ENCODE measurements at places on chromosomes 2 and 18.

GRCh38 chr2:71608034-71608433 is 154.7 kb downstream of the DYSF start:
- DNase-seq: no peak

GRCh38 chr18:26562568-26562967 is 14.2 kb upstream of the KCTD1 start:
- DNase-seq: no peak

GRCh38 chr2:107772353-107772752 is 54.3 kb upstream of the RGPD4 start:
- DNase-seq: no peak

DNA sequence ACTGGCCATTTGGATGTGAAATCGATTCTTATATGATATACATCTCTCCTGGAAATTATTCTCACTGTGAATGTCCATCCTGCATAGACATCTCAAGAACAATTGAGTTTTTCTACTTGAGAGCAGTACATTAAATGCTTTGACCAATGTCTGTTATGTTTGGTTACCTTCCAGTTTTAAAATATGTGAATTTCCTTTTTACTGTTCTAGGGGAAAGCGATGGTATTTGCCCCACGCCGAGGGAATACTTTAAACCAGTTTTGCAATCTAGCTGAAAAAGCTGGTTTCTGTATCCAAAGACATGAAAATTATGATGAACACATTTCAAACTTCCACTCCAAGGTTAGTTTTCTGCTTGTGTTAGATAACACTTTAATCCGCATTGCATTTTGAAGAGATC is 175.3 kb upstream of the SIX3 start:
- no peak for DNase-seq

DNA sequence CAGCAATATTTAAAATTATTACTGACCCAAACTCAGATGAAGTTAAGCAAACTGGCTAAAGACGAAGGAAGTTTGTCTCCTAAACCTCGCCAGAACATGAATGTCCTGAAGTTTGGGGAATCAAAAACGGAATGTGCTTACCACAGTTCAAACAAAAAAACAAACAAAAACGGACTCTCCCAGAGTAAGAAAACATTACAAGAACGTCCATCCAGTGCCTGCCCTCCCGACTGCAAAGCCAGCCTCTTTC is 1.1 kb downstream of the KANSL1L start:
- no peak for DNase-seq

GRCh38 chr18:478681-479080 is 21.8 kb downstream of the COLEC12 start:
- DNase-seq: no peak

DNA sequence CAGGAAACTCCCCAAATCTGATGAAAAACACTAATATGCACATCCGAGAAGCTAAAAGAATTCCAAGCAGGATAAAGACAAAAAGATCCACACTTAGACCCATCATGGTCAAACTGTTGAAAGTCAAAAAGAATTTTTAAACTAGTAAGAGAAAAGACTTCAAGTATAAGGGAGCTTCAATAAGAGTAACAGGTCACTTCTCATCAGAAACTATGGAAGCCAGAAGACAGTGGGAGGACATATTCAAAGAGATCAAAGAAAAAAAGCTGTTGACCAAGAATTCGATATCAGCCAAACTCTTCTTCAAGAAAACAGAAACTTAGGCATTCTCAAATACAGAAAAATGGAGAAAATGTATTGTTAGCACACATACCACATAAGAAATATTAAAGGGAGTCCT is 50.4 kb downstream of the ZC3H8 start:
- DNase-seq: no peak

GRCh38 chr2:159882130-159882745 is 84.2 kb upstream of the CD302 start:
- DNase-seq: no peak

GRCh38 chr2:172168917-172169346 is 66.2 kb upstream of the DLX2 start:
- no peak for DNase-seq

DNA sequence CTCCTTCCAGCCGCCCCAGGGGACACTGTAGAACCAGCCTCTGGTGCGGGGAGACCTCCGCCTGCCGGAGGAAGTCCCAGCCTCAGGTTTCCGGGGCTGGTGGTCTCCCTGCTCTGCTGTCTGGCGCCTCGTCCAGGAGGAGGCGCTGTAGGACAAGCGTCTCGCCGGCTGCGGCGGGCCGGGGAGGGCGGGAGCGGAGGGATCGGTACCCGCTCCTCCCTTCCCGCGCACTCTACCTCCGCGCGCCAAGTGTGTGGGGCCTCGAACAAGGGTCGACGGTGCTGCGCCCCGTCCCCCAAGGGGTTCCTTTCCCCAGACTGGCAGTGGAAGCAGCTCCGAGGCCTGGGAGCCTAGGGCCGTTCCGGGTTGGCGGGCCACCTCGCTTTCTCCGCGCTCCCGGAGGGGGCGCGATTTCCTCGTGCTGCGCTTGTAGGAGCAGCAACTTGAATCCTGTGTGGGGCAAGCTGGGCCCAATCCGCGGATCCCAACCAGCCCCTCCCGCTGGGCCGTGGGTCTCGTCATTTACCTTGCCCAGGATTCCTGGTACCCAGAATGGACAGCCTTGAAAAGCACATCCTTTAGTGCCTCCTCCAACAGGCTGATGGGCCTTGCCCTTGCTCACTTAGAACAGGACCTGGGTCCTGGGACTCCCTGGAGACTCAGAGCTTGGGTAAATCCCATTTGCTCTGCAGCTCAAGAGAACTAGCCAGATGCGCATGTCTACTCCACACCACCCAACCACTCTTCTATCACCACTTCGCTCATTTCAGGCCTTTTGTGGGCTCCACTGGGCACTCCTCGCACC is 10.6 kb upstream of the HOXD4 start:
- peak; percentile 82 for DNase-seq

GRCh38 chr2:96145848-96146152 is 560 bp upstream of the DUSP2 start:
- DNase-seq: no peak

- DNase-seq: no peak
These were observed 311.8 kb downstream of the FBXO15 start for GRCh38 chr18:73835656-73836364.

- no peak for DNase-seq
These were observed 38.6 kb downstream of the STON1 start for GRCh38 chr2:48568547-48568946.

- DNase-seq: no peak
These were observed 654 bp downstream of the COMMD1 start for GRCh38 chr2:61906186-61906470.

- DNase-seq: peak; percentile 24
These were observed 823 bp downstream of the PARD3B start for GRCh38 chr2:204545861-204546735.

DNA sequence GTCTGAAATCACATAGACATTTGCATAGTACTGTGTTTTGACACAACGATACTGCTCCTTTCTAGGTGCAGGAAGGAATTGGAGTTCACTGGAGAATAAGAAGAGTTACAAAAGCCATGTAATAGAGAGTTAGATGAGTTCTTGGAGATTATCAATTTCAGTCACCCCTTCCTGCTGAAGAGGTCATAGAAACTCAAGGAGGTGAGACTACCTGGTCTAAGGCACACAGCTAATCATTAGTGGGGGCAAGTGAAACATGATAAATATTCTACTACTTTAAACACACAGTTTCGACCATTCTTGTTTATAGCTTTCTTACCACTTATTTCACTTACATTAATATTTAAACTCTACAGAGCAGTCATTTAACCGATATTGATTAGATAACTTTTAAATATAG is 286.9 kb upstream of the NXPH2 start:
- no peak for DNase-seq

DNA sequence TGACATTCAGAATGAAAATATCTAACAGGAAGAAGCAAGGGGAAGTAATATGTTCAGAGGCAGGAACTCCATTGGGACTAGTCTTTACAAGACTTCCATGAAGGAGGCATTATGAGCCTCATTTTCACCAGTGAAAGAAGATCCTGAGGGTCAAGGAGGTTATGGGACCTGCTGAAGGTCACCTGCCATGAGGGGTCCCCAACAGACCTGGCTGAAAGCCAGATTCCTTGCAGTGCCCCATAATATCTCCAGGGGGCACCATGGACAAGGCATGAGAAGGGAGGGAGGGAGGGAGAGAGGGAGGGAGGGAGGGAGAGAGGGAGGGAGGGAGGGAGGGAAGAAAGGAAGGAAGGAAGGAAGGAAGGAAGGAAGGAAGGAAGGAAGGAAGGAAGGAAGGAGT is 27.9 kb downstream of the XDH start:
- DNase-seq: no peak

DNA sequence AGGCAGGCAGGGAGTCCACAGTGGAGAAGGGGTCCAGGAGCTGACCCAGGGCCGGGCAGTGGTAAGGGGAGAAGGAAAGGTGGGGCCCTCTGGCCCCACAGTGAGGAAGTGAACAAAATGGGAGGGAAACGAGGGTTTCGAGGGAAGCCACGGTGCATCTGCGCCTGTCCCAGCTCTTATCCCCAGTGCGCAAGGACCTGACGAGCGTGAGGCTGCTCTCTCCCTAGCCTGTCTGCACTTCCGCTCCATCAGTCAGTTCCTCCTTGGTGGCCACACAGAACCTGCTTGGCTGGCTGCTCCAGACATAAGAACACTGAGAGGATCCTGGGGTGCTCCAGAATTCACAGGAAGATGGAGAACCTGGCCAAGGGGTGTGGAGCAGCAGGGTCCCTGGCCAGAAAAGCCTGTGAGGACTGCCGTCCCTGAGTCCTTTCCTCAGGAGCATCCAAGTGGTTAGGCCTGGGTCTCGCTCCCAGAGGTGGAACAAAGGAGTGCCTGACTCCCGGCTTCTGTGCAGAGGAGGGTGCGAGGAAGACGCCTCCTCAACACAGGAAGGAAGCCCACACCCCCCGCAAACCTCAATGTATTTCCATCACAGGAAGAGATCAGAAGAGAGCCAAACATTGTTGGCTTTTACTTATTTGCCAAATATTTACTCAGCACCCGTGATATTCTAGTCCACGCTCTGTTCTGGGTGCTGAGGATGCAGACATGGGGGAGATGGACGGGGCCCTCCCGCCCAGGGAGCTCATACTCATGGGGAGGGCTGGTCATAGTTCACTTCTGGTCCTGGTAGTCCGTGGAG is 43.7 kb upstream of the SEMA4C start:
- peak; percentile 60 for DNase-seq

GRCh38 chr18:61992923-61993322 is 100.1 kb upstream of the RNF152 start:
- DNase-seq: no peak

DNA sequence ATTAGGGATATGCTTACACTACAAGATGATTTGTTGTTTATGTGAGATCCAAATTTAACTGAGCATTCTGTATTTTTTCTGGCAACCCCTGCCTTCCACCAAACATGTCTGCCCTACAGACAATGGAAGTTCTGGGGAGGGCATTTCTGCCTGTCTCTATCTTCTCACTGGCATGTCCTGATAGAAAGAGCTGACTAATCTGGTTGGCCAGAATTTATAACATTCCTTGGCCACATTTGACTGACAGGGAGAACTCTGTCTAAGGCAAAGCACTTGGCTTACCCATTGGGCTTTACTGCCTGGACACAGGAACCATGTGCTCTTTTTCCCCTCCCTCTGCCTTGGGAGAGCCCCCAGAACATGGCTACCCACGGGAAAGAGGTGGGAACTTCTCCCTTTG is 70.6 kb upstream of the TMEM178A start:
- DNase-seq: no peak

DNA sequence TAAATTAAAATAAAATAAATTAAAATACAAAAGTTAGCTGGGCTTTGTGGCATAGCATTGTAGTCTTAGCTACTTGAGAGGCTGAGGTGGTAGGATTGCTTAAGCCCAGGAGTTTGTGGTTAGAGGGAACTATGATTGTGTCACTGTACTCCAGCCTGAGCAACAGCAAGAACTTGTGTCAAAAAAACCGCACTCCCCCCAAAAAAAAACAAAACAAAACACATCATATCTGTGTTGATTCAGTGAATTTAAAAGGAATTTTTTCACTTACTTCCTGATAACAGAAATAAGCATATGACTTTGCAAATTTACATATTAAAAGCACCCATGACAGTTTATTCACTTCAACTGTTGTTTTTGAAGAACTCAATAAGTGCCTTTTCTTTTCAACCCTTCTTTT is 68.1 kb upstream of the PELI1 start:
- DNase-seq: no peak

- no peak for DNase-seq
These were observed 18.1 kb downstream of the ZNF516 start for GRCh38 chr18:76476665-76477561.

GRCh38 chr2:208990716-208991115 is 433.1 kb upstream of the MAP2 start:
- DNase-seq: no peak

- no peak for DNase-seq
These were observed 55.2 kb upstream of the MAPRE2 start for GRCh38 chr18:34985963-34986362.

DNA sequence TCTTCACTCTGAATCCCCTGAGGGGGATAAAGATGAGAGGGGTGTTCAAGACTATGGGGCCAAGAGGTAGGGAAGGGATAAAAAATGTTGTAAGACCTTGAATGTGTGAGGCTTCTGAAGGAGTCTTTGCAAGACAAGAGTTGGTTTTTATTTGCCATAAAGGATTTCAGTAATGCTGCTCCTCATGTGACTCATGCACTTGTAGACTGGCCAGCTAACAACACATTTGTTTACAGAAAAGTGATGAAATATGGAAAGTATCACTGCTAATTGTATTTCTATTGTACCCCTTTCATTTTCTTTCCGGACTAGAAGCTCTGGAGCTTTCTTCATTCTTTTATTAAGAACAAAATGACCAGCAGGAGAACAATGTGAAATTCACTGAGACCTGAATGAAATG is 782.1 kb downstream of the EPHA4 start:
- no peak for DNase-seq

Data from stimulated activated CD8-positive, alpha-beta memory T cell treated with anti-CD3 and anti-CD28 coated beads, Interleukin-4, amount 100 ng/mL, for 48 hours (primary cell).